SK-N-SH (cell line): ENCODE measurements at places on chromosomes 2 and 18.
A peak's percentile ranks its signal among the peaks of the same experiment; 100 is the strongest.

DNA sequence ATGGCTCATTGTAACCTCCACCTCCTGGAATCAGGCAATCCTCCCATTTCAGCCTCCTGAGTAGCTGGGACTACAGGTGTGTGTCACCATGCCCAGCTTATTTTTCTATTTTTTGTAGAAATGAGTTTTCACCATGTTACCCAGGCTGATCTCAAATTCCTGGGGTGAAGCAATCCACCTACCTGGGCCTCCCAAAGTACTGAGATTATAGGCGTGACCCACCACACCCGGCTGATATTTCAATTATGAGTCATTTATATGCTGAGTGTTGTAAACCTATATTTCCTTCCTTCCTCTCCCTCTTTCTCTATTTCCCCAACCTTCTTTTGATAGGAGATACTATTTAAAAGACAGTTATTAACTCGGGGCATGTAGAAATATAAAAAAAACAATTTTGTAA is 469.6 kb upstream of the ID2 start:
- DNase-seq: no peak

- no peak for DNase-seq
Measured at GRCh38 chr2:168490015-168490874, 34.2 kb downstream of the CERS6 start.

GRCh38 chr2:201058914-201059313 is 12.6 kb downstream of the HYCC2 start:
- DNase-seq: no peak

DNA sequence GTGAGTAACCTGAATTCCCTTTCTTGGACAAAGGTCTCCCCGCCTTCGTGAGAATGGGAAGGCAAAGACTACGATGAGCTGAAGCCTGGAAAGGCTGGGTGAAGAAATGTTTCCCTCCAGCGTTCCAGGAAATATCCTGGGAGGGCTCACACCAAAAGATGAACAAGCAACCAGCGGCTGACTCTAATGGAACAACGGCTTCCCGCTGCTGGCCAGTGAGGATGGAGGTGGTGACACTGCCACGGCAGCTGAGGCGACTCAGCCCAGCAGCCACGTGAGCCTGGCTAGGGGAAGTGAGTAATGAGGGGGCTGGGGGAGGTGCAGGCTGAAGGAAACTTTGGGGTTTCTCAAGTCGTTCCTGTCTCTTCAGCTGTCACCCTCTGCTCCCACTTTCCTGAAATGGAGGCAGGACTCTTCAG is 105.0 kb upstream of the SMAD7 start:
- DNase-seq: no peak

GRCh38 chr2:195531754-195532153 is 125.3 kb upstream of the SLC39A10 start:
- no peak for DNase-seq

GRCh38 chr18:23757437-23757733 is 68.1 kb downstream of the LAMA3 start:
- no peak for DNase-seq

GRCh38 chr2:72629062-72629461 is 196.8 kb downstream of the EXOC6B start:
- DNase-seq: no peak

DNA sequence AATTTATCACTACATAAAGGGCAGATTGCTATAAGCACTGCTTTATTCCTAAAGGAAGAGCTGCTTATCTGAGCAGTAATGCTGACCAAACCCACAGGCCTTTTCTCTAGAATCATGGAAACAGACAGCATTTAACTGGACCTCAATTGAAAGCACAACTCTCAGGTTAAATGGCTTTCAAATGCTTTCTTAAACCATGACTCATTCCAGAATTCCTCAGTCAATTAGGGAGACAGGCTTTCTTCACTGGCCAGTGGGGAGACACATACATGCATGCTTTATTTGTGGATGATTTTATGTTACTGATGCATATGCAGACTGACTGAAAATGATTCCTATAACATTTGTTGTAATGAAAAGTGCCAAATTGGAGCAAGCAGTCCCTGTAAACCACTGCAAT is 114.6 kb downstream of the ACVR1 start:
- DNase-seq: no peak

DNA sequence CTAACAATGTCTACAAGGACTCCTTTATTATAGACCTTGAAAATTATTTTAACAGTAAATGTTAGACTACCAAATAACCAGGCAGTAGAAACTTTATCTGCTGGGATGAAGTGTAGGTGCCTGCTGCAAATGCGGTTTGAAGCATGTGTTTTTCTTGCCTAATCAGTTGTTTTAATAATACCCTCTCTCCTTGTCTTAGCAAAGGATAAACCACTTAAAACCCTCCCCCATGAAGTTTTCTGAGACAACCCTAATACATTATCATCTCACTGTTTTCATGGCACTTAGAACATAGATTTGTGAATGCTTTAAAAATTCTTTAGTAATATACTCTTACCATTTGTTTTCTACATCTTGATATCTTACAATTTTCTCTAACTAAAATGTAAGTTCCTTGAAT is 98.6 kb downstream of the ASXL3 start:
- no peak for DNase-seq

GRCh38 chr2:113818382-113818951 is 62.0 kb upstream of the SLC35F5 start:
- peak; percentile 12 for DNase-seq

DNA sequence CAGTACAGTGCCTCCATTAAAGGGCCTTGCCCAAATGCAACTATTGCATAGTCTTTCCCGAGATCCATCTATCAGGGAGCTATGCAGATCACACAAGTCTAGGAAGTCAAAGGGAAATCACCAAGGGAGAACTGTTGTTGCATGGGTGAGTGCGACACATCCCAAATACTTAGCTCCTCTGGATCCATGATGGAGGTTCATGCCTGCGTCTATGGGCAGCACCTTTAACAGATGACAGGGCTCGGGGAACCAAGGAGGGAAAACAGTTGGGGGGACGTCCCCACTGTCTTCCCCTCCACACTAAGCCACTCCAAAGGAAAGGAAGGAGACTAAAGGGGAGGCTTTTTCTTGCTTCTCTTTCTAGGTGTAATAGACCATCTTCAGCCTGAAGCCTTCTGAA is 552.8 kb upstream of the PKDCC start:
- no peak for DNase-seq

DNA sequence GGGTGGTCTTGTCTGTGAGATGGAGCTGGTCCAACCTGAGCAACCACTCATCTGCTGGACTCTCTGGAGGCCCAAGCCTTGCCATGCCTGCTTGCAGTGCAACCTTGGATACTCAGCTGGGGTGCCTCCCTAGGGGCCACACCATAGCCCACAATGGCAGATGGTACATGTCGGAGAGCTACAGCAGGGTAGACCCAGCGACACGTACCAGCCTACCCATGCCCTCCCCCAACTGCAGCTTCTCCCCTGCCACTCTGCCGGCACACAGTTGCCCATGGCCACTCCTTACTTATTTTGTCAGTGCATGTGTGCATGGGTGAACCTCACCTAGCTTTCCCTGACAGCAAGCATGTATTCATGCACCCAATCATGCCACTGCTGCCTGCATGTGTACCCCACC is 690.9 kb downstream of the CCDC85A start:
- no peak for DNase-seq

GRCh38 chr2:231718799-231719198 is 10.5 kb downstream of the PTMA start:
- DNase-seq: no peak

GRCh38 chr2:20728114-20728758 is 61.3 kb downstream of the GDF7 start:
- no peak for DNase-seq

- DNase-seq: no peak
Measured at GRCh38 chr2:198113316-198113715, 308.9 kb downstream of the PLCL1 start.

DNA sequence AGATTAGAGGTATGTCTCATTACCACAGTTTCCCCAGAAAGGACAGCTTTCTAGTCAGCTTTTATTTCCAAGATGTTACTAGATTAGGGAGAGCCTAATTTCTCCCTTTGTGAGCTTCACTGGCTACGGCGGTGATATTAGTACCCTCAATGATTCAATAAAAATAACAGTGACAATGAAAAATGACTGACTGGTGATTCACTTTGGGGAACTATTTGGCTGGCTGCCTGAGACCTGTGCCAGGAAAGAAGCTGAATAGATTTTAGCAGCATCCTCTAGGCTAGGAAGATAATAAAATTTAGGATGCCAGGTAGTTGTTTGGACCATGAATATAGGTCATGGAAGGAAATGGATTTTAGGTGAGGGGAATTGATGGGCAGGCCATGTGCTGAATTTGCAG is 178.7 kb downstream of the FMNL2 start:
- DNase-seq: no peak

DNA sequence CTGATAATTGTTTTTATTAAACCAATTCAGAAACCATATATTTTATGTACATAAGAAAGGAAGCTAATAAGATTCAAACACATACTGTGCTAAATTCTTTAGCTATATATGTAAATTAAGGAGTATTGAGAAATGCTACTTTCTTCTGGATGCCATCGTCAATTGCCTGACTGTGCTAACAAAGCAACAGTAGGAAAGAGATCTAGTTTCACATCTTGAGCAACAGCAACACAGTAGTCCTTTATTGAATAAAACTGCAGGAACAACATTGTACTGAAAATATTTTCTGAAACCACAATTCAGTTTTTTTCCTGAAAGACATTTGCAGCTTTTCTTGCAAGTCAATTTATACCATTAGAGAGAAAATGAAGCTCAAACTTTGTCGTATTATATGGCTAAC is 1404.9 kb upstream of the SLC39A10 start:
- DNase-seq: no peak

GRCh38 chr2:115874427-115874826 is 1432.0 kb downstream of the DPP10 start:
- no peak for DNase-seq

- no peak for DNase-seq
Measured at GRCh38 chr2:215460682-215461382, 25.0 kb upstream of the FN1 start.

- DNase-seq: no peak
Measured at GRCh38 chr18:2569338-2570207, 1.7 kb downstream of the METTL4 start.

GRCh38 chr2:119480184-119480583 is 44.1 kb downstream of the SCTR start:
- no peak for DNase-seq

DNA sequence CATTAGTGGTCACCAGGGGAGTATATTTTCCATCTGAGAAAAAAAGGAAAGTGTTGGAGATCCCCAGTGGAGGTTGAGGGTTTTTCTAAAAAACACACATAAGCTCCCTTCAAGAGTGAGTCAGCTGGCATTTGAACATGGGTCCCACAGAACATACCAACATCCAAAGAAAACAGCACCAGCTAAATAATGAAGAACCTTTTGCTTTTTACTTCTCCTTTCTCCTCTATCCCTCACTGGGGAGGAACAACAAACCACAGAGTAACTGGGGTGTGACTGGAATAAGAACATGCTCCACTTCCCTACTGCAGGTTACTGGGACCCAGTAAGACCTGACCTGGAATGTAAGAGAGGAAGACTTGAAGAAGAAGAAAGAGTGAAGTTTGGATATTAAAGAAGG is 56.5 kb upstream of the RAPH1 start:
- DNase-seq: no peak

DNA sequence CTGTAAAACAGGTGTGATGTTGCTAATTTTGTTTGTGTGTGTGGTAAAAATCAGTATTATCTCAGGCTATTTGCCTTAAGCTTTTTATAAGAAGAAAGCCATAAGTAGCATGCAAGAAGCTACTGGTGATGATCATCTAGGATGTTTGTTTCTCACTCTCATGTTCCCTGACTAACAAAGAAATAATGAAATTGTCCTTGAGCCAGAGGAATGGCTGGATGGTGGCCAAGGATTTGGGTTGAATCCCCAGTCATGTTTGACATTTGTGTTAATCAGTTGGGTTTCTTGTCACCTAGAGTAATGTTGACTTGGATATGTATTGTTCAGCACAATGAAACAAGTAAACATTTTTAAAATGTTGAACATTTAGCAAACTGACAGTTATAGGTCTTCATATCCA is 496.8 kb upstream of the ZEB2 start:
- DNase-seq: no peak

GRCh38 chr2:207991944-207992343 is 33.4 kb downstream of the PLEKHM3 start:
- no peak for DNase-seq

DNA sequence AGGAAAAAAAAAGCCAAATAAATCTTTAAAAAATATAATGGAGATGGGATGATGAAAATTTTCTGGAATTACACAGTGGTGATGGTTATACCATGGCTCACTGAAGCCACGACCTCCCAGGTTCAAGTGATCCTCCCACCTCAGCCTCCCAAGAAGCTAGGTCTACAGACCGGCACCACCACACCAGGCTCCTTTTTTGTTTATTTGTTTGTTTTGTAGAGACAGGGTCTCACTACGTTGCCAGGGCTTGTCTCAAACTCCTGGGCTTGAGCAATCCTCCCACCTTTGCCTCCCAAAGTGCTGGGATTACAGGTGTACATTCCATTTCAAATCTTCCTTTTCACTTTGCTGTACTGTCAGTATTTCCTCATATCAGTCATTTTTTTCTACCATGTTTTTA is 61.7 kb downstream of the CHRNA1 start:
- no peak for DNase-seq

DNA sequence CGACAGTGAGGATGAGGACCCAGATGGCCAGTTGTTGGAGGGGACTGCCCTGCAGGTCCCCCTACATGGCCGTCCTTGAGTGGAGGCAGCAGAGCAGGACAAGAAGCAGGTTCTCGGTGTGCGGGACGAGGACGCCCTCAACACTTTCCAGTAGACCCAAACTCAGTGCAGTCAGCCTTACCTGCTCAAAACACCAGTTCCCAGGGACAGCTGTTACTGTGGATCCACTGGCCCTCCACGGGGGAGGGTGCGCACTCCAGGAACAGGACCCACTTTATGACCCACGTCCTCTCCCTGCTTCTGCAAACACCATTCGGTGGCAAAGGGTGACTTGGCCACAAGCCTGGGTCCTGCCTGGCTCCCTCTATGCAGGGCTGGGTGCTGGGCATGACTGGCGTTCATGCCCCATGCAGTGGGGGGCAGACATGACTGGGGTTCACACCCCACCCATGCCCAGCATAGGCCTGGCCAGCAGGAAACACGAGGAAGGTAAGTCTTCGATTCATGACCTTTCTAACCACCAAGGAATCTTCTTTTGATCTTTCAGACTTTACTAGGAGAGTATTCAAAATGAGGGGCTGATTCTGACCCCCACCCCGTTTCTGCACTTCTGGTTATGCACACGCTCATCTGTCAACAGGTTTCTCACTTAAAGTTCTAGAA is 233.7 kb downstream of the HDAC4 start:
- no peak for DNase-seq

GRCh38 chr18:44789710-44790109 is 109.0 kb downstream of the SETBP1 start:
- peak; percentile 48 for DNase-seq

DNA sequence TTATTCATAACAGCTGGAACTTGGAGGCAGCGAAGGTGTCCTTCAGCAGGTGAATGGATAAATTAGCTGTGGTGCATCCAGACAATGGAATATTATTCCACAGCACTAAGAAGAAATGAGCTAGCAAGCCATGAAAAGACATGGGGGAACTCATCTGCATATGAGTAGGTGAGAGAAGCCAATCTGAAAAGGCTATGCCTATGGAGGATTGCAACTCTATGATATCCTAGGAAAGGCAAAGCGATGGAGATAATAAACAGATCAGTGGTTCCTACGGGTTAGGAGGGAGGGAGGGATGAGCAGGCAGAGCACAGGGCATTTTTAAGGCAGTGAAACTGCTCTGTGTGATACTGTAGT is 66.2 kb downstream of the ODC1 start:
- DNase-seq: no peak

- no peak for DNase-seq
Measured at GRCh38 chr2:121603185-121603584, 46.1 kb downstream of the CLASP1 start.
